ENCODE measurements at places on chromosomes 7 and 10.

DNA sequence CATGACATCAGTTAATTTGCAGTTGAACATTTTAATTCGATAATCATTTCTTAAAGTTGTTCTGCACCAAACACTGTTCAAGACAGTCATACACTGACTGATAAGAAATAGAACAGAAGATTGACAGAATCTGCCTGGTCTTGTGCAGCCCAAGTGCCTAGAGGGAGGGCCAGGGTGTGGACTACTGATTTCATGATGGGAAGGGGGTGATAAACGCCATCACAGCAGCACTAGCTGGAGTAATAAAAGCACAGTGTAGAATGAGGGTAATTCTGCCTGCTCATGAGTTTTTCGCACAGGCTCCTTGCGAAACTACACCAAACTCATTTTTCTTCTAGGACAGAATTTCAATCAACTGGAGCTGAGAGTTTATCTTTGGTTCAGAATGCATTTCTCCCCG lies 270.1 kb downstream of the ARL4A start:
- DNase-seq = no peak

- no peak for DNase-seq
These were observed 537.9 kb downstream of the ANKRD7 start for GRCh38 chr7:118762451-118762850.

DNA sequence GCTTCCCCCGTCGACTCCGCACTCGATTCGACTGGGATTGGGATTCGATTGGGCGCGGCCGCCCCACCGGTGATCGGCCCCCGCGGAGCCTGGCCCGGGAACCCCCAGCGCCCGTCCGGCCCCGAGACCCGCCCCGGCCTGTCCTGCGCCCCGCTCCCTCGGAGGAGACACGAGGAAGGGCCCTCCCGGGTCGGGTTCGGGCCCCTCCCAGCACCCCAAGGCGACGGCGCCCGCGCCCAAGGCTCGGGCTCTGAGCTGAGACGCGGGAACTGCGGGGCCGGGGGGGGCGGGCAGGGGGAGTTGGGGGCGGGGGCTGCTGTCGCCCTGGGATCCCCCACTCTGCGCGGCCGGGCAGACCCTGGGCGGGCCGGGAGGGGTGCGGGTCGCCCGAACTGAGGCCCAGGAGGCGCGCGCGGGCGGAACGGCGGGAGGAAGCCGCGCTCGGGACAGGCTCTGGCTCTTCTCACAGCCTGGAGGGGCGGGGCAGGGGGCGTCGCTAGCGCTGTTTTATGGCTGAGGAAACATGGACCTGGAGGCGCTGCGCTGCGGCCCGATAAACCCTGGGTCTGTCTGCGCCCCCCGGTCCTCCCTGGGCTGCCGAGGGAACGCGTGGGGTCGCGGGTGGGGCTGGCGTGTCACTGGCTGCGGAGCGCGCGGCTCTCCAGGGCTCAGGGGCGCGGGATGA lies 1.7 kb upstream of the NKX6-2 start:
- DNase-seq = no peak

DNA sequence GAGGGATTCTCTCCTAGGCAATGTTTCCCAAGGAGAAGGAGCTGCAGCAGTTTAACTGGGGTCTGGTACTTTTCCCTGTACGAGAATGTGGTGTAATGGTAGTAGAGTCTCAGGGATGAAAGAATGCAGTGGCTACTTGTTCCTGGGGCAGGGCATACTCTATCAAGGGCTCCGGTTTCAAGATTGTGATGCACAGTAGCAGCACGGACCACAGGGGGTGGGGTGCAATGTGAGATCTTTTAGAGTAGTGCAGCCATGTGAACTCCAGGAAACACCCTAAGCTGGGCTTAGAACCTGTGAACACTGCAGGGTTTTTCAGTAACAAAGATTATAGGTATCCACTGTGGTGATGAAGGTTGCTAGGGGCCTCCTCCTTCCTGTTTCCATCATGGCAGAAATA lies 903.9 kb downstream of the NRG3 start:
- no peak for DNase-seq

- no peak for DNase-seq
These were observed 3.6 kb downstream of the HERPUD2 start for GRCh38 chr7:35691366-35691765.

DNA sequence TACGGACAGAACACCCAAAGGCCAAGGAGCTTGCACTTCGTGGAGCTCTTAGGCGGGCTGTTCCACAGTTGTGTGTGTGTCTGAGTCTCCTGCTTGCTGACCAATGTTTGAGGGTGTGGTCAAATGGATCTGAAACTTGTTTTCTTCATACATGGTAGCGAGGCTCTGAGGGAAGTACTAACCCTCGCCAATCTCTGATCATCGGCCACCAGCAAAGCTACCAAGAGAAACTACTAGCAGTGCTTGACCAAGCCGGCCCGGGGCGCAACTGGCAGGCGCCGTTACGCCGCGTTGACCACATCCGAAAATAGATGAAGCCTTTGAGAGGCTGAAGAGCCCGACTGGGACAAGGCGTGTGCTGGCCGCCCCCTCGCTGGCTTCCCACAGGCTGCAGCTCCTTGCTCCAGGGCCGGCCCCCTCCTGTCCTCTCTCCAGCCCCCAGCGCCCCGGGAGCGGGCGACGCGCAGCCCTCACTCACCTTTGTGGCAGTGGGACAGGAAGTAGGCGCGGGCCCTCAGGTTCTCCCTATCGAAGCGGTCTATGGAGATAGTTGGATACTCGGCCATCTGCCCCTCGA lies 384 bp downstream of the DCLRE1C start:
- DNase-seq = peak; percentile 65

DNA sequence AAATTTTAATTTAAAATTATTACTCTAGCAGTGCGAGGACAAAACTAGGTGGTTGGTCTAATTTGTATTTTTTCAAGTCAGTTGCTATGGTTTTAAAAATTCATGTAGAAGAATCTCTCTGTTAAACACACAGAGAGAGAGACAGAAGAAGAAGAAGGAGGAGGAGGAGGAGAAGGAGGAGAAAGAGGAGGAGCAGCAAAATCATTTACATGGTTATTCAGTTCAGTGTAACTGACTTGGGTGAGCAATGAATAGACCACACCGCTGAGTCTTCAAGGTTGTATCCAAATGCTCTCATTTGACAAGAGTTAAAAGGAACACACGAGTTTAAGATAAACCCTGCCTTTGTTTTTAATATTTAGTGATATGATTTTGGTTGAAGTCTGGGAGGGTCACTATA lies 131.1 kb downstream of the PDE1C start:
- no peak for DNase-seq

DNA sequence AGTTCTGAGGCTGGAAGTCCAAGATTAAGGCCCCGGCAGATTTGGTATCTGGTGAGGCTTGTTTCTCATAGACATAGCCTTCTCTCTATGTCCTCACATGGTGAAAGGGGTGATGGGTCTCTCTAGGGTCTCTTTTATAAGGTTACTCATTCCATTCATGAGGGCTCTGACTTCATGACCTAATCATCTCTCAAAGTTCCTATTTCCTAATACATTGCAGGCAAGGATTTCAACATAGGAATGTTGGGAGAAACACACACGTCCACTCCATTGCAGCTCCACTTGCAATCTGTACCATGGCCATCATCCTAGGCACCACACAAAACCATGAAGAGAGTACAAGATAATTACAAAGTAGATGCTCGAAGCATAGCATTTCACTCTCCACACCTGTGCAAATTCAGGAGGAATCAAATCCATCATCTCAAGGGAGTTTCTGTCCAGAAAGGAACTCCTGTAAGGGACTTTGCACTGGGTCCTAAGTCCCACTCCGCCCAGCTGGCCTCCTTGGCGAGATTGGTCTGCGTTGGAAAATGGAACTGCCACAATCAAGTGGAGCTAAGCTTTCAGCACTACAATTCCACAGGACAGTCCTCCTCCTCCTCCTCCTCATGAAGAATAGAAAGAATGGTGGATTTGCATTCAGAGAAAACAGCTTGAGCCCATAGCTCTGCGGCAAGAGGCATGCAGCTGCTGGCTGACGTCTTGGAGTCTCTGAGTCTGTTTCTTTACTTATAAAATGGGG lies 8.8 kb downstream of the DDC start:
- DNase-seq = no peak

- no peak for DNase-seq
These were observed 151.1 kb downstream of the ACTR3B start for GRCh38 chr7:152910545-152911225.

GRCh38 chr10:21530641-21531040 lies 3.4 kb upstream of the MLLT10 start:
- no peak for DNase-seq

DNA sequence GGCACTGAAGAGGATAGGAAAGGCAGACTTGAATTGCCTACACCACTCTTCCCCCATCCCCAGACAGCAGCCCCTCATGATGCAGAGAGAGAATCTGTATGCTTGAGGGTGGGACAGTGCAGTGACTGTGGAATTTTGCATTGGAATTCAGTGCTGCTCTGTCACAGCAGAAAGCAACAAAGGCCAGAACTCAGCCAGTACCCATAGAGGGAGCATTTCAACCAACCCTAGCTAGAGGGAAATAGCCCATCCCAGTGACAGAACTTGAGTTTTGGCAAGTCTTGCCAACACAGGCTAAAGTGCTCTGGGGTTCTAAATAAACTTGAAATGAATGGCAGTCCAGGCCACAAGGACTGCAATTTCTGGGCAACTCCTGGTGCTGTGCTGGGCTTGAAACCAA lies 80.4 kb downstream of the TES start:
- DNase-seq = peak; percentile 4

All from T47D (cell line).